ENCODE measurements at places on chromosomes 6 and 20. TPM values are rescaled to one million over a fixed set of nuclear protein-coding genes. Genes with fewer than 3 reads are reported as not detected.

HELZ2 gene
- total RNA-seq: 21.7 TPM

RAMACL gene
- 0.05 TPM for total RNA-seq

C6orf141 gene
- total RNA-seq: 14.0 TPM

TRIM10 gene
- not detected for total RNA-seq

ILRUN gene
- total RNA-seq: 34.1 TPM

PLA2G7 gene
- total RNA-seq: 0.51 TPM

PDSS2 gene
- 10.5 TPM for total RNA-seq

RAET1G gene
- total RNA-seq: 30.8 TPM

BMP5 gene
- total RNA-seq: not detected

KIF13A gene
- 39.0 TPM for total RNA-seq

UBE2C gene
- 112 TPM for total RNA-seq

PLCB1 gene
- total RNA-seq: 1.7 TPM

ZBP1 gene
- not detected for total RNA-seq

TCP11 gene
- total RNA-seq: not detected

FAM83B gene
- total RNA-seq: 35.7 TPM

PRR18 gene
- not detected for total RNA-seq

BTBD3 gene
- 10.5 TPM for total RNA-seq

SLC17A3 gene
- not detected for total RNA-seq

SLC22A7 gene
- not detected for total RNA-seq

NKX2-4 gene
- not detected for total RNA-seq

TMC2 gene
- not detected for total RNA-seq
